ENCODE measurements at places on chromosomes 11 and 22. TPM values are rescaled to one million over a fixed set of nuclear protein-coding genes. Genes with fewer than 3 reads are reported as not detected.

FAM111A gene
- 13.3 TPM for total RNA-seq

GNG3 gene
- not detected for total RNA-seq

CRYBB3 gene
- total RNA-seq, result not detected

BATF2 gene
- 1.2 TPM for total RNA-seq

HEPHL1 gene
- total RNA-seq, result not detected

OR2D2 gene
- total RNA-seq, result not detected

LRRC56 gene
- 2.3 TPM for total RNA-seq

PGA5 gene
- 18.1 TPM for total RNA-seq

YPEL1 gene
- total RNA-seq, result 7.8 TPM

MMP8 gene
- not detected for total RNA-seq

GRM5 gene
- total RNA-seq, result not detected

CECR2 gene
- total RNA-seq, result 5.3 TPM

HARBI1 gene
- total RNA-seq, result 4.3 TPM

HDAC10 gene
- 12.9 TPM for total RNA-seq

RAB38 gene
- total RNA-seq, result 0.40 TPM

SAA4 gene
- total RNA-seq, result not detected

ADORA2A gene
- 1.1 TPM for total RNA-seq

PDGFB gene
- total RNA-seq, result 10.2 TPM

PRG2 gene
- total RNA-seq, result not detected

GGTLC2 gene
- not detected for total RNA-seq

CD44 gene
- total RNA-seq, result 95.4 TPM

PGR gene
- not detected for total RNA-seq

TMEM86A gene
- total RNA-seq, result 12.9 TPM

LGR4 gene
- 17.3 TPM for total RNA-seq

VSIG10L2 gene
- not detected for total RNA-seq

MAPK8IP2 gene
- total RNA-seq, result 0.16 TPM

SEPTIN3 gene
- total RNA-seq, result not detected

SCO2 gene
- total RNA-seq, result 1.6 TPM

ARHGAP42 gene
- total RNA-seq, result 21.2 TPM

MRGPRX4 gene
- total RNA-seq, result not detected

PSMD13 gene
- 104 TPM for total RNA-seq

MICAL3 gene
- 23.4 TPM for total RNA-seq

OR5B21 gene
- total RNA-seq, result not detected

OR52B6 gene
- total RNA-seq, result not detected

VWCE gene
- 2.7 TPM for total RNA-seq

ADAMTS8 gene
- total RNA-seq, result 0.13 TPM

ADM gene
- total RNA-seq, result 17.3 TPM

RTN4RL2 gene
- total RNA-seq, result 0.94 TPM

LRRC51 gene
- 4.0 TPM for total RNA-seq

SYT12 gene
- not detected for total RNA-seq

CHRNA10 gene
- total RNA-seq, result 0.59 TPM

TAGLN gene
- 462 TPM for total RNA-seq

OR51G2 gene
- not detected for total RNA-seq

PHLDB1 gene
- total RNA-seq, result 173 TPM

OR56B1 gene
- not detected for total RNA-seq

SLC7A4 gene
- total RNA-seq, result 0.70 TPM

SMTNL1 gene
- total RNA-seq, result 0.21 TPM

ALKBH3 gene
- 15.0 TPM for total RNA-seq

OR8B3 gene
- not detected for total RNA-seq

CALCA gene
- total RNA-seq, result not detected

KDELR3 gene
- total RNA-seq, result 23.4 TPM

OR5A1 gene
- not detected for total RNA-seq

C22orf15 gene
- total RNA-seq, result 1.2 TPM

SAA2 gene
- not detected for total RNA-seq

MRGPRE gene
- total RNA-seq, result not detected

OR6T1 gene
- not detected for total RNA-seq

NXPE1 gene
- not detected for total RNA-seq

KRTAP5-1 gene
- total RNA-seq, result not detected

ISX gene
- total RNA-seq, result not detected

NCF4 gene
- not detected for total RNA-seq

Data from myocyte (in vitro differentiated cells).